ENCODE measurements at places on chromosomes 4 and X.

DNA sequence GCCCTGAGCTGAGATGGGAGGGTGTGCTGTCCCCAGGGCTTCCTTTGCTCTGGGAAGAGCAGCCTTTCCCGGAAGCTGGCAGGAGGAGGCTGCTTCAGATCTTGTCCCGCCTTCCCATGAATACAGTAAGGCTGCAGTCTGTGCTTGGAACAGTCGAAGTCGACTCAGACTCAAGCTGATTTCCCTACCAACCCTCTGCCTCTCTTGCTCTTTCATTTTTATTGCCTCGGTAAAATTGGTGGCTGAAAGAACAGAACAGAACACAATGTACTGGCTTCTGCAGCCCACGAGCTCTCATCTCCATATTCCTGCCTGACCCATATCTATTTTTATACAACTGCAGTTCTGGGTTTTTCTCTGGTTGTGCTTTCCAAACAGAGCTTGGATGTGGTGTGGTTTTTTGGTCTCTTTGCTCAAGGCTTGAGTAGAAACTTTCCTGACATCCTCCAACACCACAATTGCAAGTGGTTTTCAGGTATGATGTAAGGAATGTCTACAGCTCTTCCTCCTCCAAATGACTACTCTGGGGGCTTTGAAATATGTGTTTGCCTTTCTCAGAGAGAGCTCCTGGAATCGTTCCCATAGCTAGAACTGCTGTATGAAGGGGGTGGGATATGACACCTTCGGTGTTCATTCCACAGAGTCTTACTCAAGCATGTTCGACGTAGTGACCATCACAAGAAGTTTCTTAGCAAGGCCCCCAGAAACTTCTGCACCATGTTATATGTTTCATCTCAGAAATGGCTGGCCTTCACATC is 61.3 kb downstream of the ENPP6 start:
- no peak for DNase-seq

GRCh38 chr4:8855818-8856245 is 15.8 kb downstream of the HMX1 start:
- no peak for DNase-seq

GRCh38 chr4:154001193-154001592 is 212.3 kb upstream of the SFRP2 start:
- DNase-seq = no peak

GRCh38 chr4:121900132-121900983 is 30.1 kb upstream of the BBS7 start:
- DNase-seq = peak; percentile 43

DNA sequence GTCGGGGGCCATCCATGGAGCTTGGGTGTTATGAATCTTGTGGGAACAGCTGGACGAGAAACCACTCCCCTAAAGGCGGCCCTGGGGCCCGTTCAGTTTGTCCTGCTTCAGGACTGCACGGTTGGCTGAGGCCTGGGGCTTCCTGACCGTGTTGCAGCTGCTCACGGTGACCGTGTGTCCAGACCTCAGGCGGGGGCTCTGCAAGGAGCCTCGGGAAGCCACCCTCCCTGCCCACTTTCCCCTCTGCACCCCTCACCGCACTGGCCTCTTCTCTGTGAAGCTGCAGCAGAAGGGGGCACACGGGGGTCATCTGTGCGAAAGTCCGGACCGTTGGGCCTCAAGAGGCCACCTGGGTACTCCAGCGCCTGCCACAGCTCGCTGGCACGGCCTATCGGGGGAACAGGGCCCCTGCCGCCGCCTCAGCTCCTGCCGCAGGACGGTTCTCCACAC is 29.4 kb downstream of the UVSSA start:
- DNase-seq = no peak

DNA sequence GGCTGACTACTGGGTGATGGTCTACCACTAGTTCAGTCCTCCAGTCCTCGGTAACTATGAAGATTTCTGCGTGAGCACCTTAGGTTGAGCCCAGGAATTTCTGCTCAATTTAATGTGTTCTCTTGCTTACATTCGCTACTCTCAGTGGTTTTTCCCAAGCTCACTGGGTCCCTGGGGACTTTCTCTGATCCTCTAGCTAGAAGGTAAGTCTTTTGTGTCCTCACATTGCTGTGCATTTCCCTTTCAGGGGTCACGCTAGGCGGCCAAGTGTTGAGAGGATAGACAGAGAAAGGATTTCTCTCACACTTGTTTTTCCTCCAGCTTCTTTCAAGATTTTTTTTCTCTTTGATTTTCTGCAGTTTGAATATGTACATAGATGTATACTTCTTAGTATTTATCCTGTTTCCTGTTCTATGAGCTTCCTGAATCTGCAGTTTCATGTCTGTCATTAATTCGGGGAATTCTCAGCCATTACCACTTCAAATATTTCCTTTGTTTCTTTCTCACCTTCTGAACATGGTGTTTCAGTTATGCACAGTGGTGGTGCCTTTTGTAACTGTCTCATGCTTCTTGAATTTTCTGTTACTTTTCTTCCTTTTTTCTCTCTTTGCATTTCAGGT is 17.5 kb downstream of the MAGEA9 start:
- DNase-seq = no peak

DNA sequence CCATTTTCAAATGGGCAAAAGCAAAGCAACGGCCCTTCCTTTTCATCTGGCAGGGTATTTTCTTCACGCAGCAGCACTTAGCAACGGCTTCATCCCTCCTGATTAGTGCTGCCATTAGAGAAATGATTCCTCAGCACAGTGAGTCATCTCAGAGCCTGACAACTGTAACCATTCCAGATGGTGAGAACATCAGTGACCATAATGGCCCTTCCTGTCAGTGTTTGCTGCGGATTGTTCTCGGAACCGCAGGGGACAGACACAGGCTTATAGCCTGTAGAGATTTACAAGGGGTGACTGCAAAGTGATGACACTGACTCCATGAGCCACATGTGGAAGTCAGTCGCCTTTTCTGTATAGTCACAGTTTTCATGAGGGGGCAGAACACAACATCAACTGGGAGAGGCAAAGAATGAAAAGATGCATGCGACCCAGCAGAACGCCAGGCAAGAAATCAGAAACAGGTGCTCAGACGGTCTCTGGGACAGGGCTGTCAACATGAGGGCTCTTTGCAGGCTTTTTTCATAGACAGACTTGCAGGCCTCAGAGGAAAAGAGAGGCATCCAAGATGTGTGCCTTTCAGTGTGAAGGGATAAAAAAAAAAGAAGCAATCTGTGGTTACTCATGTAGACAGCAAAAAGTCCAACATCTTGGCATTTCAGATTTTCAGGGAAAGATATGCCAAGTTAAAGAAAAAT is 69.9 kb upstream of the FBXW7 start:
- DNase-seq = no peak

DNA sequence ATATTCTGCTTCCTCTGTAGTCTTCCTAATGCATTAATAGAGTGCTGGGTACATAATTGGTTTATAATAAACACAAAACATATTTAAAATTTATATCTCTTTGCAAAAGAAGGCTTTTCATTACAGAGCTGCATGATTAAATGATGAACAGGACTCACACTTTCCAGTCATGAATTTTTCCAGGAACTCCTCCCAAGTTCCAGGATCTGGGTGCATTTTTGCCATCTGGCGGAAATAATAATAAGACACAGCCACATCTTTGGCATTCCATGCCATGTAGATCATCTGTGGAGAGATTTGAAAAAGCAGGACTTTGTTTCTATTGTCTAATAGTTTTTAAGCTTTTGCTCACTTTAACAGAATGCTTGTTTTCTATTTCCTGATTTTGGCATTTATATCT is 40.2 kb upstream of the SULT1B1 start:
- no peak for DNase-seq

All from neuronal stem cell (in vitro differentiated cells).